ENCODE measurements at places on chromosomes 2 and 18.

- DNase-seq = no peak
Observed at GRCh38 chr2:1740716-1741589, 3.4 kb downstream of the PXDN start.

- no peak for DNase-seq
Observed at GRCh38 chr2:152166633-152167032, 8.9 kb downstream of the STAM2 start.

DNA sequence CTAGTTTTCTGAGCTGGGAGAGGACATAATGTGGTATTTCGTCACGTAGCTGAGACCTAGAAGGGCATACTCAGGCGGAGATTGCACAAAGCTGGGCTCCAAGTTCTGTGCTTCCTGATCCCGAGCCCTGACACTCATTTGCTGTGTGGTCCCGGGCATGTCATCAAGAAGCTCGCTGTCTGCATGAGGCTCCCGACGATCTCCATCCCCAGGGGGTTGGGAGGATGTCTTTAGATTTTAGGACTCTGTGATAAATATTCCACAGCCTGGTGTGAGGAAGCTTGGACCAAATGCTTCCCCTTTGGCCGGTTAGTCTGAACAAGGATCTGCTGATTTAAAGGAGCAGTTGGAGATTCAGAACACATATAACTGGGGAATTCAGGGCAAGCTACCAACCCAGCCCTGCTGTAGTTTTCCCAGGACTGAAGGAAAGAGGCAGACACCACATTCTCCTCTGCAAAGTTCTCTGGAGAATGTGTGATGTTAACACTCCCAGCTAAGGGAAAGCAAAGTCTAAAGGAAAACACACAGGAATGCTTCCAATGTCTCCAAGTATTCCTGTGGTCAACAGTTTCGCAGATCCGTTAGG is 2.3 kb downstream of the KCNE4 start:
- no peak for DNase-seq

- DNase-seq = no peak
Observed at GRCh38 chr2:158120664-158121641, 19.3 kb downstream of the UPP2 start.

- DNase-seq = no peak
Observed at GRCh38 chr18:62723666-62724281, 8.4 kb downstream of the PHLPP1 start.

- no peak for DNase-seq
Observed at GRCh38 chr2:217966423-217967070, 36.2 kb downstream of the TNS1 start.

DNA sequence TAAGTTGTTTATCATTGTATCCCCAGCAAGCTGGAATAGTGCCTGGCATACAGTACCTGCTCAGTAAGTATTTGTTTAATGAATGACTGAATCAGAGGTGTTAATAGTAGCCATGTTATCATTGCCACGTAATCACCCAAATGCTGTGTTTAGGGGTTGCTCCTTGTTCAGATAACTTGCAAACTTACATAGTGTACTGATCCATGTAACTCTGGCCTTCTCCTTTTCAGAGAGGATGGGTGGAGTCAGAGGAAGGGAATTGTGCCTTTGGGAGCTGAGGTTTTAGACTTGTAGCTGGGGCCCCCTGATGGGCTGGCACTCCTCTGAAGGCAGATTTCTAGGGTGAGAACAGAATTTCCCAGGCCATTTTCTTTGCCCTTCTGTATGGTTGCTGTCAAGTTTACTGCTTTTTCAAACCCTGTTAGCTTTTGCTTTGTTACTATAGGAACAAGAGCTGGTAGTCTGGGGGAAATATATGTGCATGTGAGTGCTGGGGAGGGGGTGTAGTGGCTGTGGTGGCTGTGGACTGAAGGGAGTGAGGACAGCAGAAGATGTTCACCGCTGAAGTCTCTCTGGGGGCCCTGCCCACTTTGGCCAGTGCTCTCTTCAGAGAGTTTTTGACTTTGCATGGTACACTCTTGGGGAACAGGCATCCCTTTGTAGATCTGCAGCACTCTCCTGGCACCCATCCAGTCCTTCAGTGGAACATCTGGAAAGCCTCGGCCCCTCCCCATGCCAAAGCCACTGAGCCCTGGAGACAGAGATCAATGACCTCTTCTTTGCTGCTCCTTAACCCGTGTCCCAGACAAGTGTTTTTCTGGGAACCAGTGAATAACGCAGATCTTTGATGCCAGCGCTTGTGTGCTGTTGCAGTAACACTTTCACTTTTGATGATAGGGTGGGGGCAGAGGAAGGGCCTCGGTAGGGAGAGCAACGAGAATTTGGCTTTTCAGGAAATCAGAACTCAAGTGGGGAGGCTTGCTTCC is 209.0 kb downstream of the PRKCE start:
- DNase-seq = peak; percentile 58

- DNase-seq = peak; percentile 80
Observed at GRCh38 chr2:203718087-203718486, 11.6 kb downstream of the CD28 start.

DNA sequence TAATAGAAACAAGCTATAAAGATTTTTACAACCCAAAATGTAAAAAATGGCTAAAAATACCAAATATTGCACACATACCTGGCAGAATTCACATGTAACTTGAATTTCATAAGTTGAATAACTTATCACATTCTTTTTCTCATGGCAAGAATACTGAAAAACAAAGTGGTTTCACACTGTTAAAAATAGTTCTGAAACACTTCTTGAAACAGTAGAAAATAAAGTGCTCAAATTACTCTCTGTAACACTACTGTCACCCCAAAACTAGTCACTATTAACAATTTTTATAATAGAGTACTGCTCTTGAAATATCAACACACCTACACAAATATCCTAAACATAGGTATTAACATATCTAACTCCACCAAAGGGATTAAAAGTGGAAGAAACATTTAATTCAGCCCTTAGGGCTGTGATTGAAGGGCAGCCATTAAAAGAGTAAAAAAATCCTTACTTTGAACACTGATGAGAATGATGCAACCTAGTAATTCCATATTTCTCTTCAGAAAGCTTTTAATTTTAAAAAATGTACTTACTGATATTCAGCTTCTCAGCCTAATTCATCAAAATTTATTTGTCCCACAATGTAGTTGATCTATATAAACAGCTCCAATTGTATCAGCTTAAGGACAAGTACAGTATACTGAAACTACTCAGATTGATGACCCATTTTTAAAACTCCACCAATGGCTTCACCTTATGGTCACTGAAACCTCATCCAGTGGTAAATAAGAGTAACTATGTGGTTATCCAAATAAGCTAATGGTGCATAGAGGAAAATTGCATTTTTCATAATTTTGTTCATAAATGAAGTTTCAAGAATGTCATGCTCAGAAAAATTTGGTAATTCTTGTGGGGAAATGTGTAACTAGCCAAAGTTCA is 31.4 kb downstream of the ATF2 start:
- no peak for DNase-seq

DNA sequence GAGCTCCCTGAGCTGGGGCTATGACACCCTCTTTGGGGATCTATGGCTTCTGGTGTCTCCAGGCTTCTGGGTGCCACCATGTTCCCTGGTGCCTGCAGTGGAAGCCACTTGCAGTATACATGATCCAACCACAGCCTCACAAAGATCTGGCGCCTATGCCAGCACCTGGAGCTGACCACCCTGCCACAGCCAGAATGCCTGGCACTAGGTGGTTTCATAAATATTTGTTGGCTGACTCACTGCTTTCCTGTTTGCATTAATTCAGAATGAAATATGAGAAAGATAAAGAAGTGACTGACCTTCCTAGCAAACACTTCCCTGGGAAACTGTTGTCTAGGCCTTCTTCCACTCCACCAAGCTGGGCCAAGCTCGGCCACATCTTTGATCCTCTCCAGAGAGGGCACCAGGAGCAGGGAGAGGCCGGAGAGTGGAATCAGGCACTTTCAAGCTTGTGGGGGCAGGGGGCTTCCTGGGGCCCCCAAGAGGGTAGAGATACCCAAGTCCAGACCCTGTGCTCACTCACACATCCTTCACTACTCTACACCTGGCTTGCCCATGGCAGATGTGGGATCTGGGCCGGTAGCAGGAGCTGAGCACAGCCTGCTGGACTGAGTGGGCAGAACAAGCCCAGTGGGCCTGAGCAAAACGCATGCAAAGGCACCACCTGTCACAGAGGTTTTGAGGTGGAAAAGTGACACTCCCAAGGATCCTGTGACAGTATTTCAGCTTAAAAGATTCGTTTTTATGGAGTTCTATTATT is 565.7 kb downstream of the SLC4A3 start:
- DNase-seq = no peak

DNA sequence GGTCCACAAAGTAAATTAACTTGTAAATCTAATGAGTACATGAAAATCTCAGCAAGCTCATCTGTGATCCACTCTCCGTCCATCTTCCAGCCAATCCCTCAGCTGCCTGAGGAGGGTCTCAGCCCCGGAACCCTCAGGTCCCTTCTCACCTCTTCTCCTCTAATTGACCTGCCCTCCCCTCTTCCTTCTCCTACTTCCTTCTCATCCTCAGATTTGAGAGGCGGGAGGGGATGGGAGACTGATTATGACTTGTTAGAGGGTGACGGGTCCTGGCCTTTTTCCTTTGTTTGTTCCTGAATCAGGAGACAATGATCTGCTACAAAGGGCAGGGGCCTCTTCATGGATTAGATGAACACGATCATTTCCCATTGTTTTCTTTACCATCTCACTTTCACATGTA is 80.1 kb downstream of the CYBRD1 start:
- no peak for DNase-seq

DNA sequence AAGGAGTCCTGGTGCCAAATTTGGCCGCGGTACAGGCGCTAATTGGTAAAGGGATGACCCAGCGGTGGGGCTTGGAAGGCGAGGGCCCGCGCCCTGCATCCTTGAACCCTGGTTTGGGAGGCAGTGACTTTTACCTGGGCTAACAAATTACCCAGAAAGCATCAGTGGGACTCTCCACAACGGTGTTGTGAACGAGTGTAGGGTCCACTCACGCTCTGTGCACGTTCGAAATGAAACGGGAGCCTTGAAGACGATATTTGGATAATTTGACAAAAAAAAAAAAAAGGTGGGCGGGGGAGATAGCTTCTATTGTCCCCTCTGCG is 3.0 kb upstream of the PAX3 start:
- no peak for DNase-seq

GRCh38 chr2:190413421-190413820 is 5.3 kb downstream of the MFSD6 start:
- no peak for DNase-seq

DNA sequence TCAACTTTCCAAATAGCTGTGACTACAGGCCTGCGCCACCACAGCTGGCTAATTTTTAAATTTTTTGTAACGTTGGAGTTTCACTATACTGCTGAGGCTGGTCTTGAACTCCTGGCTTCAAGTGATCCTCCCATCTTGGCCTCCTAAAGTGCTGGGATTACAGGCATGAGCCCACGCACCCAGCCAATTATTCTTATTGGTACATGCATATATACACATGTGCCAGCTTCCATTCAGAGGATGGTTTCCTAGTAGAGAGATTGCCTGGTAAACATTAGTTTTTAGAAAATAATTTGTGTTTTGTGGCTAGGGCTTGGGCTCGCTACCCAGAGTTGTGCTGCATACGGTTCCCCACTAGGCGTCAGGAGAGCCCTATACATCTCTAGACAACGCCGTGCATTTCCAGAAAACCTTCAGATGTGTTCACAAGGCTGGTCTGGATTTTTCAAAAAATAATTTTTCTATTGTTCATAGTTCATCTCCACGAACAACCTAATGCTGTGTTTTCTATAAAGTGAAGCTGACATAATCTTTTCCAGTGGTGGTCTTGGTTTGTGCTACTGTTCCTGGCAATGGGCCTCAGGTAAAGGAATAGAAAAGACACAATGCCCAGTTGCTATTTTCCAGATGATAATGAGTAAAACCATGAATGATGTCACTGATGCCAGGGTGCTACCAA is 14.6 kb upstream of the AFG3L2 start:
- peak; percentile 69 for DNase-seq

GRCh38 chr2:172919732-172920131 is 155.9 kb upstream of the MAP3K20 start:
- no peak for DNase-seq

DNA sequence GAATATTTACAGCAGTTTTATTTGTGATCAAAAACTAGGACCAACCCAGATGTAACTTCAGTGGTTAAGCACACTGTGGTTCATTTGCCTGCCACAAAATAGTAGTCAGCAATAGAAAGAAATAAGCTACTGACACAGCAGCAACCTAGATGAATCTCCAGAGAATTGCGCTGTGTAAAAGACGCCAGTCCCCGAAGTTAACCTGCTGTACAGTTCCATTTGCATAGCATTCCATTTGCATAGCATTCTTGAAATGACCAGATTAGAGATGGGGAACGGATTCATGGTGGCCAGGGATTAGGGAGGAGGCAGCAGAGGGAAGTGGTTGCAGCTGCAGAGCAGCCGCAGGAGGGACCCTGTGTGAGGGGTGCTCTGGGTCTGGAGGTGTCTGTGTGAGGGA is 39.3 kb upstream of the NFATC1 start:
- DNase-seq = no peak

DNA sequence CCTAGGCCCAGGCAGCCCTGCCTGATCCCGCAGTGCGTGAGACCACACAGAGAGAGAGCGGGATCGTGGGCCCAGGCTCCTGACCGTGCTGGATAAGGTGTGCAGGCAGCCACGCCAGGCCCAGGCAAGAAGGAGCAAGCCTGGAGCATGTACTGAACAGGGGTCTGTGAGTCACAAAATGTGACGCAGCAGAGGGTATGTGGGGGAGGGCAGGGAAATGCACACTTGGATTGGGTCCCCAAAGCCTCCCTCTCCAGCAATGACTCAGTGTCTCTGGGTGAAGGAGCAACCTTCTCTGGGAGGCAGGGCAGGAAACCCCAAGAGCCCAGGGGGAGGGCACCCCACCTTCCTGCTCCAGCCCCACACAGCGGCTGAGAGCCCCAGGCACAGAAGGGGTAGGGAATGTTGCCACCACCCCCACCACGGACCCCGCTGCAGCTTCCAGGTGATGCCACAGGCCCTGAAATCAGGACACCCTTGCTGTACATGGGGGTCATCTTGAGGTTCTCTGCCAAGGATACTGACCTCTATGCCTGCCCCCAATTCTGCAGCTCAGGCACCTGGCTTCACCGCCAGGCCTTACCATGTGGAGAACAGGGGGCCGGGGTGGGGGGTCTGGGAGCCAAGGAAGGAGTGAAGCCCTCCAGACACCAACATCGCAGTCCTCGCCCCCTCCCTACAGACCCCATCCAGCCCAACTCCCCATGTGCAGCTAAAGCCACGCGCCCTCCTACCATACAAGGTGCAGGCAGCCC is 1.3 kb upstream of the GPC1 start:
- DNase-seq = no peak

- peak; percentile 47 for DNase-seq
Observed at GRCh38 chr2:69616755-69617154, 26.8 kb downstream of the AAK1 start.
